ENCODE measurements at places on chromosomes 7 and 10.

GRCh38 chr10:49053053-49053997, 62.0 kb downstream of the VSTM4 start:
- no peak for DNase-seq

DNA sequence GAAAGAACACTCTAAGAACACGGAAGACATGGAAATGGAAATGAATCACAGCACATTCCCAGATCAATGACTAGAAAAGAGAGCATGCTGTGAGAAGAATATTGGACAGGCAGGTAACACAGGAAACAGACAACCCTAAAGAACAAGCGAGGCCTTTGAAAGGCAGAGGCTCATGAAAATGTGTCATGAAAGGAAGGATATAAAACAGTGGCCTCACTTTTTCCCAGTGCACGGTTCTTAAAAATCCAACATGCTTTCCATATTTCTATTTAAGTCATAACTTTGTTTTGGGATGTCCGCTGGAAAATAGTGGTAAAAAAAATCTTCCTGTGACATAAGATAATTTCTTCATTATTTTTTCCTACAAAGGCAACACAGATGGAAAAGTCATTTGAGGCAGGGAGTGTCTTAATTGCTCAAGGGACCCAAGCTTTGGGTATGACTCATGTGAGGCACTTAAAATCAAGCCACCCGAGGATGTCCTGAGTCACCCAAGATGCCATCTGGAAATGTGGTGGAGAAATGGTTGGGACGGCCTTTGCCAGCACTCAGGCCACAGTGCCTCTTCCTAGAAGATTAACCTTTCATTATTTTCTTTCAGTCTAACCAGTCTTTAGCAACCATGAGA, 17.0 kb downstream of the ITIH5 start:
- no peak for DNase-seq

DNA sequence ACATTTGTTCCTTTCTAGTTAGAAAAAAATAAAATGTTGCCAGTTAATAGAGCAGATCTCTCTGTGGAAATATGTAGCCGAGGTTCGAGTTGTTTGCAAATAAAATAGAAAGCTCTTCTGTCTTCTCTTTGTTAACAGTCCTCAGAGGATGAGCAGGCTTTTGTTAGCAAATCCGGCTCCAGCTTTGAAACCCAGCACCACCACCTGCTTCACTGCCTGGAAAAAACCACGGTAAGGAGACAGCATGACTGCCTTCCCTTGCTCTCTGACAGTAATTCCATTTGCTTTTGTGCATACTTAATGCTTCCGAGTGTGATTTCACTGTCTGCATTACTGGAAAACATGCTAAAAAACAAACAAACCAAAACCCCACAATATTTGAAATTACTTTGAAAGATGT, 115.6 kb downstream of the TSPAN12 start:
- DNase-seq = no peak

GRCh38 chr7:130845581-130846085, 111.6 kb upstream of the KLF14 start:
- no peak for DNase-seq

- DNase-seq = no peak
These were observed 103.9 kb upstream of the WAC start for GRCh38 chr10:28429045-28429444.

GRCh38 chr10:97278491-97278989, 13.9 kb downstream of the ARHGAP19 start:
- DNase-seq = no peak

- no peak for DNase-seq
These were observed 24.5 kb downstream of the CUL1 start for GRCh38 chr7:148723166-148723559.

Data from stimulated activated CD8-positive, alpha-beta memory T cell treated with anti-CD3 and anti-CD28 coated beads, Interleukin-7, amount 100 ng/mL, for 4 hours (primary cell).